ENCODE measurements at places on chromosomes 7 and 10.

DNA sequence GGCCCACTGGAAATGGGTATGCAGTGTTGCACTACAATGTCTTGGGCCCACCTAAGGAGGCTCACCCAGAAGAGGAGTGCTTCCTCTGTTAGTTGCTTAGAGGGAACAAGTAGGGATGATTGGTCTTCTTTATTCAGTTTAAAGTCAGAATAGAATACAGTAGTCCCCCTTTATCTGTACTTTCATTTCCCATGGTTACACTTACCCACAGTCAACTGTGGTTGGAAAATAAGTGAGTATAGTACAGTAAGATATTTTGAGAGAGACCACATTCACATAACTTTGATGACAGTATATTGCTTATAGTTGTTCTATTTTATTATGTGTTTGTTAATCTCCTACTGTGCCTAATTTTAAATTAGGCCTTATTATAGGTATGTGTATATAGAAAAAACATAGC, 151.4 kb downstream of the COL28A1 start:
- DNase-seq, result no peak

DNA sequence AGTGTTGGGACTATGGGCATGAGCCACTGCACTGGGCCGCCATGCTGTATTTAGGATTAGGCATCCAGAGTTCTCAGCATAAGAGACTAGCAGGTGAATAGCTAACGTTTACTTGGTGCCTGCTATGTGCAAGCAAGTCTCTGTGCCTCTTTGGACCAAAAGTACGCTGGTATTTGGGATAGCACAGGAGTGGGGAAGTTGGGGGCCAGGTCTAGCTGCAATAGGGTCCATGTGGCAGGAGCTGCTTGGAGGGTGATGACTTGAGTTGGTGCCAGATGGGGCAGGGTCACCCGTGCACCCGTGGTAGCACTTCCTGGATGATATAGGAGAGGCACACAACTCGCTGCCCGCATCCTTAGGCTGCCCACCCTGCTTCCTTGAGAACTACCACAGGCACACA, 22.4 kb downstream of the NACAD start:
- DNase-seq, result no peak

GRCh38 chr7:40726559-40726958, 591.8 kb downstream of the SUGCT start:
- DNase-seq, result no peak

GRCh38 chr10:102408728-102409603, 9.6 kb downstream of the PSD start:
- DNase-seq, result peak; percentile 86

DNA sequence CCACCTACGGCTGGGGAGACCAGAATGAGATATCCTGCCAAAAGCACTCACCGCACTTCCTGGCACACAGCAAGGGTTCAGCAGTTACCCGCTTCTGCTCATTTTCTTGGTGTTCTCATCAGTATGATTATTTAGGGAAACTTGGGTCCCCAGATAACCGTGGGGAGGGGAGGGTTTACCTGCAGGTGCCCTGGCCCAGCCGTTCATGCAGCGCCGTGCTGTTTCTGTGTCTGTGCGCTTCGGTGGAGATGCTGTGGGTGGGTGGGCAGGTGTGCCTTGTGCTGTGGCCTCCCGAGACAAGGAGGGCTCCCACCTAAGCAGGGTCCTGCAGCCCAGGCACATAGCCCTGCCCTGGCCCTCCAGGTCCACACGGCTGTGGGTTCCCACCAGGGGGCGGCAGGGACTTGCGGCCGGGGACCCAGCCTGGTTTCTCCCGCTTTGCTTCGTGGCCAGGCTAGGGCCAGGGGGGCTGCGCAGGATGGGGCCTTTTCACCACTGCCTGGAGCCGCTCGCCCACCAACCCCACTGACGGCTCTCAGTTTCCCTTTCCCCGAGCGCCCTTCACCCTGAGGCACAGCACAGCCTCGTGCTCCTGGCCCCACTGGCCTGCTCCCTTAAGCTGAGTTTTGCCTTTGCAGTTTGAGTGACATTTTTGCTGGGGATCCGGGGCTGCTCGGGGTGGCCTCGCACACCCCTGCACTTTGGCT, 78.5 kb downstream of the LHPP start:
- DNase-seq, result peak; percentile 59

- DNase-seq, result no peak
These were observed 24.6 kb downstream of the GATA3 start for GRCh38 chr10:8079126-8079525.

DNA sequence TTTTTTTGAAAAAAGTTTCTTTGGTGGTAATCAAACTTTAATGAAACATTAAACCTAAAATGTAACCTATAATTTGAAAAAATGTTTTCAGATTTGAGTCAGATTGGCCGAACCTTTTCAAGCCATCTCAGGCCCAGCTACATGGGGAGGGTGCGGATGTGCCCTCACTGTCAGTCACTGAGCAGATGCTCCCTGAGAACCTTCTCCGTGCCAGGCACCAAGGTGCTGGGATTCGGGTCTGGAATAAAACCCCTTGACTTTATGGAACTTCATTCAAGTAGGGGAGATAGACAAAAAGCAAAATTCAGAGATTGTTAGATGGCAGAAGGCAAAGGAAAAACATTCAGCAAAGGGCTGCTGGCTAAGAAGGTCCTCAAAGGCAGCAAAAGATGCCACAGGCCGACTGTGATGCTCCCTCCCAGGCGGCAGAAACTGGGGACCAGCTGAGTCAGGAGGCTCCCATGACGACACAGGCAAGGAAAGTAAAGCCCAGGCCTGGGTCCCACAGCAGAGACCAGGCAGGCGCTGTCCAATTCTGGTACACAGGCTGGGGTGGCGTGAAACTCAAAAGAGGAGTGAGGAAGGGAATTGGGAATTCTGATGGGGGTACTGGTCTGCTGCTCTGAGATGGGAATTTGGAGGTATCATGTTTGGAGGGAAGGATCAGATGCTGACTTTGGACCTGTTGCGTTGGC, 82.2 kb upstream of the DDC start:
- no peak for DNase-seq

DNA sequence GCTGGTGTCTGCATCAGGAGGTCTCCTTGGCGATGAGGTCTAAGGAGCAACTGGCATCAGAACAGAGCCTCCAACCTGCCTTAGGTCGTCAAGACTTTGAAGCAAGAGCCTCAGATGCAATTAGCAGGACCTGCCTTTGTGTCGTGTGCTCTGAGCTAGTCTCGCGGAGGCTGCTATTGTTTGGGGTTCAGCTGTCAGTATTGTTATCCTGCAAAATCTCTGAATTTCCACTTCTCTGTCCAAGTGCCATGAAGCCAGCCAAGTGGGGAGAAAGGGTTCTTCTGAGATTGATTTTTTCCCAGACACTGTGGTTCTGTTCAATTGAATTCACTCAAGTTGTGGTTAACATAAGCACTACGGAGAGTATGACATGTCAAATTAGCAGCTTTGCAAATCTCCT, 78.7 kb downstream of the ADARB2 start:
- no peak for DNase-seq

Data from stimulated activated CD4-positive, alpha-beta T cell treated with anti-CD3 and anti-CD28 coated beads, Interleukin-4, amount 100 ng/mL, for 4 hours (primary cell).